ENCODE measurements at places on chromosomes 3 and 15. TPM values are rescaled to one million over a fixed set of nuclear protein-coding genes. Genes with fewer than 3 reads are reported as not detected.

HYAL1 gene
- 2.9 TPM for total RNA-seq

SNX33 gene
- total RNA-seq: 18.2 TPM

TERC gene
- 10.9 TPM for total RNA-seq

ITIH1 gene
- total RNA-seq: not detected

NEK10 gene
- 26.8 TPM for total RNA-seq

SEMA6D gene
- 67.7 TPM for total RNA-seq
